ENCODE measurements at places on chromosomes 3 and 15.

DNA sequence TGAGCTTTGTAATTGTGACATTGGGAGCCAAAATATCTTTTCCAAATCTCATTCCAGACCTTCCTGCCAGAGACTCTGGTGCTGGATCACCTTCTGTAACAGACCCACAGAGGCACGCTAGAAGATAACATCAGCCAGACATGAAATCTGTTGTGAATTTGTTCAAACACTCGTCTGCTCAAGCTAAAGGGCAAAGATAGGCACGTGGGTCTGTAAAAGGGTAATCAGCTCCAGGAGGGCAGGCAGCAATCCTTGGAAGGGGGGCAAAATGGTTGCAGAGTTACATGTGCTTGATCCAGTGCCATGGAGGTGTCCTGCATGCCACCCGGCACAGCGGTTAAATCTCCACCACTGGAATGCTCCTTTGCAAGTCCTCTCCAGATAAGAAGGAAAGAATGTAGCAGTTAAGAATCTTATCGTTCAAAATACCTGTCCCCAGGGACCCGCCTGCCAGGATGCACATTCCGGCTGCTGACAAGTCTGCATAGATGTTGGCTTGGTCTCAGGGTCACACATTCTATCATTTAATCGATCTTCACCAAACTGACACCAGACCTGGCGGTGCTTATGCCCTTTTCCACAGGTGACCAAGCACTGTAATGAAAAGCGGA, 74.8 kb downstream of the ADAMTS9 start:
- DNase-seq, result no peak

- no peak for DNase-seq
These were observed 1024.8 kb downstream of the EPHA3 start for GRCh38 chr3:90132197-90132596.

GRCh38 chr3:23275814-23276213, 72.7 kb downstream of the UBE2E2 start:
- no peak for DNase-seq

- DNase-seq, result no peak
These were observed 47.8 kb upstream of the LRRC3B start for GRCh38 chr3:26574766-26575165.
